Activated CD8-positive, alpha-beta memory T cell treated with anti-CD3 and anti-CD28 coated beads for 1 hour (primary cell): ENCODE measurements at places on chromosomes 2 and 18.

DNA sequence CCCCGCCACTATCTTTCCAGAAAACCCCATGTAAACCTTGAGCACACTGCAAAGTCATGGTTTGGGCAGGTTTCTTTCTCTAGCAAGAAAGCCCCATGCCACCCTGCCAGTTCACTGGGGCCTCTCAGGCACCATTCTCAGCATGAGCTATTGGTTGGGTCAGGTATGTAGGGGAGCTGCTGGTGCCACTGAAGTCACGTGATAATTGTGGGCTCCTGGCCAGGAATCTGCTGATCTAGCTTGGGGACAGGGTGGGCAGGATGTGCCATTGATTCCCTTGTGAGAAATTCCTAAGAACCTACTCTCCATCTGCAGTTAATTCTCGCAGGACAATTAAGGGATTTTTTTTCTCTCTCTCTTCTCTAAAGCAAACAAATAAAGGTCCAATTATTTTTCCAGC is 26.5 kb upstream of the HNMT start:
- DNase-seq: no peak

DNA sequence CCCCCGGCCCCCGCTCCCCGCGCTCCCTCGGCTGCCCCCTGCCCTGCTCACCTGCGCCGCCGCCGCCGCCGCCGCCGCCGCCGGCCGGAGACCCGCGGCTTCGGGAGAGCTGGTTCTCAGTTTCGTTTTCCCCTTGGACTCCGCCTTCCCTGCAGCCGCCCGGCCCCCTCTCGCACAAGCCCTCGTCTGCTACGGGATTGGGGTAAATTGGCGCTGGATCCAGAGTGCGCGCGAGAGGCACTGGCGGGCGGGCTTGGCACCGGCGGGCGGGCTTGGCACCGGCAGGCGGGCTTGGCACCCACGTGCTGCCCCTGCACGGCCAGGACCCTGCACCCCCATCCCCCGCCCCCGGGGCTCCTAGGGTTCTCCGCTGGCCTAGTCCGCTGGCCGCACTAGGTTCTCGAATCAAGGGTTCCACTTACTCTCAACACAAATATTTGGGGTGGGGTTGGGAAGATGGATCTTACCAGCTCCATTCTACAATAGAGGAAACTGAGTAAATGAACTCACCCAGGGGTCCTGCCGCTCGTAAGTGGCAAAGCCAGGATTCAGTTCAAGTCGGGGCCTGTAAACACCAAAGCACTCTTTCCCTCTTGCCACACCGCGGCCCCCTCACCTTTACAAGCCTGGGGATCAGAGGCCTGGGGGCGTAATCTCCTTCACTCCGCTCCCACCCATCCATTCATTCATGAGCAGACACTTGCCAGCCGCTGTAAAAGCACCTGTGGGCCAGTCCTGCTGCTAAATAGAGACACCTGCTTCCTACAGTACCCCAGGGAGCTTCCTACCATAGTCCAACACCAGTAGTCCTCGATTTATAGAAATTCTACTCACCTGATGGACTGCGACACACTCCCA is at the start of gene EIF2AK2:
TSS of gene EIF2AK2 (minus strand) at position 124 of the 858 bp plus-strand sequence. CDS start 9,174 bp downstream, outside the sequence.
- DNase-seq: peak; percentile 51

DNA sequence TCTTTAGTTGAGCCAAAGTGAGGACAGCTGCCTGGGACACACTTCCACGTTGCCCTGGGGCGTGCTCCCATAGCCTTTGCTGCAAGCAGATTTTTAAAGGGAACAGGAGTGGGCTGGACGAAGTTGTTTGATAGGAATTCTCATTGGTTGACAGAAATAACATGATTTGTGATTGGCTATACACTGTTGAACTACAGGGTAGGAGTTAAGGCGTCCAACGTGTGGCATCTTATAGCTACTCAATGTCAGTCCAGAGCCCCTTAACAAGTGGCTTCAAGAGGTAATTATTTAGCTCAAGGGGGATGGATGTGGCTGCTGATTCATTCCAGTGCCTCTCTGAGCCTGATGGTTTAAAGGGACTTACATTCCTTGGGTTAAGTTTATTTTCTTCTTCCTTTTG is 65.5 kb downstream of the ACAA2 start:
- DNase-seq: no peak

DNA sequence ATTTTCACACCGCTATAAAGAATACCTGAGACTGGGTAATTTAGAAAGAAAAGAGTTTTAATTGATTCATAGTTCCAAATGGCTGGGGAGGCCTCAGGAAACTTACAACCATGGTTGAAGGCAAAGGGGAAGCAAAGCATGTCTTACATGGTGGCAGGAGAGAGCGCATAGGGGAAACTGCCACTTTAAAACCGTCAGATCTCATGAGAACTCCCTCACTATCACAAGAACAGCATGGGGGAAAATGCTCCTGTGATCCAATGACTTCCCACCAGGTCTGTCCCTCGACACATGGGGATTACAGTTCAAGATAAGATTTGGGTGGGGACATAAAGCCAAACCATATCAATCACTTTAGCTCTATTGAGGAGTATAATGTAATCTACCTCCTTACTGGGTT is 53.5 kb downstream of the ABCB11 start:
- no peak for DNase-seq

DNA sequence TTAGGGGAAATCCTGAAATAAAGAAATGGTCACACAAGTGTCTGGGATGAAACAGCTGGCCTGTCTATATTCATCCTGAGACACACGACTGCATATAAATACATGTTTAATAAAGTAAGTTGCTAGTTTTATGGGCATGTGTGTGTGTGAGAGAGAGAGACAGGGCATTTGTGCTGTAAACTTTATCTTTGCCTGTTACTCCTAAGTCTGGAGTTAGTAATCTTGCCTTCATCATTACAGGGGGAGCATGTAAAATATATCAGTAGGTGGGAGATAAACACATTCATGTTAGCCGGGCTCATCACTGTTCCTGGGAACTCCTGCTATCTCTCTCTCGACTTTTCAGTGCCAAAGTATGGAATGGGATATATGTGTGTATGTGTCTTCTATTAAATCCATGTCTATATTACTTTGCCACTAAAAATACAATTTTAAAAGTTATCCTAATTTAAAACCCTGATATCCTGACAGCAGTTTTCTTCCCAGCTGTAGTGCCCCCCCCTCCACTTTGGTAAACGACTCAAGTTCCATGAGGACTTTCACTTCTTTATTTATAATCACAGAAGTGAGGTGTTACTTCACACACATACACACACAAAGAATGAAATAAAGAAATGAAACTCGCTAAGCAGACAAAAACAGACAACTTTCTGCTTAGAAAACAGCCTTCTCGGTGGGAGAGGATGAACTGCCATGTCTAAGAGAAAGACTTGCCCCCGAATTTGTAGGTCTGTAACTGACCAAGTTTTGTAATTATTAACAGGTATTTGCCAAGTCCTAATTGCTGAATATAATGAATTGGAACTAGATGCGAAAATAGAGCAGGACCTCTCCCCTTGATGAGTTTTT is 947 bp downstream of the ZEB2 start:
- no peak for DNase-seq

GRCh38 chr2:70115646-70116442 is 28.6 kb downstream of the PCBP1 start:
- no peak for DNase-seq

DNA sequence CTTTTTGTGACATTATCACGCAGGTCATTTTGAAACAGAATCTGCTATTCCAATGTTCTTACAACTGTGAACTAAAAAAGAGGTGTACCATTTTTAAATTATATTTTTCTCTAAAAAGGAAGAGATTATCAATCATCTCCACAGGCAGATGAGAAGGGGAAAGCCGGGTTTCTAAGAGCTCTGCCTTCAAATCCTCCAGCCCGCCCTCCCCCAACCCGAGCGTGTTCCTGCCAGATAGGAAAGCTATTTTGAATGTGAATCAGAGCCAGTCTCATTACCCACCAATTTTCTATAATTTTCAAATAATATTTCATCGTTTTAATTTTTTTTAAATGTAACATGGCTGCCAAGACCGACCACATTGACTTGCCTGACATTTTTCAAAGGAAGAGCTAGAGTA is 65.9 kb downstream of the KCNF1 start:
- DNase-seq: no peak

GRCh38 chr2:131046918-131047652 is 46.2 kb downstream of the FAM168B start:
- DNase-seq: no peak

DNA sequence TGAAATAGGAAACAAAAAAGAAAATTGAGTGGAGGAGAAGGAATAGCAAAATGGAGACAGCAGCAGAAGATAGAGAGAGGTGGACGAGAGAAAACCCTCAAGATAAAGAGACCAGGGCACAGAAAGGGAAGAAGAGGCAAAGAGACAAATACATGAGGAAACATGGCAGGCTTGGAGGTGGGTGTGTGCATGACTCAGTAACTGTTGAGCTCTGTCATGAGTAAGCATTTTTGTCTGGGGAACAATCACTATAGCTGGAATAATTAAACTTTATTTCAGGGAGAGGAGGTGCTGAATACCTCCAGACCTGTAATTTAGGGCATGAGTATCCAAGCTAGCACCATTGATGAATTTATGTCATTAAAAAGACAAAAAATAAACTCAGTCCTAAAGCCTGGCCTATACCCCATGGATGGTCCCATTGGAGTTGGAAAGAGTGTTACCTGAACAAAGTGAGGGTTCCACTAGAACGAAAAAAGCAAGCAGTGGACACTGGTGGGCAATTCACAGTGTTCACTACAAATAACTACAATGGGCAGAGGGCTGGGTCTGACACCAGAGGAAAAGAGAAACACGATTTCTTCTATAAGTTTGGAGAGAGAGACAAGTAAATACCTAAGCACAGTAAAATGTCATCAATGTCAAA is 145.5 kb downstream of the ADCYAP1 start:
- no peak for DNase-seq

- no peak for DNase-seq
These were observed 371.5 kb downstream of the LNPK start for GRCh38 chr2:175630280-175631244.

GRCh38 chr2:119085613-119086012 is 72.9 kb downstream of the C1QL2 start:
- no peak for DNase-seq

DNA sequence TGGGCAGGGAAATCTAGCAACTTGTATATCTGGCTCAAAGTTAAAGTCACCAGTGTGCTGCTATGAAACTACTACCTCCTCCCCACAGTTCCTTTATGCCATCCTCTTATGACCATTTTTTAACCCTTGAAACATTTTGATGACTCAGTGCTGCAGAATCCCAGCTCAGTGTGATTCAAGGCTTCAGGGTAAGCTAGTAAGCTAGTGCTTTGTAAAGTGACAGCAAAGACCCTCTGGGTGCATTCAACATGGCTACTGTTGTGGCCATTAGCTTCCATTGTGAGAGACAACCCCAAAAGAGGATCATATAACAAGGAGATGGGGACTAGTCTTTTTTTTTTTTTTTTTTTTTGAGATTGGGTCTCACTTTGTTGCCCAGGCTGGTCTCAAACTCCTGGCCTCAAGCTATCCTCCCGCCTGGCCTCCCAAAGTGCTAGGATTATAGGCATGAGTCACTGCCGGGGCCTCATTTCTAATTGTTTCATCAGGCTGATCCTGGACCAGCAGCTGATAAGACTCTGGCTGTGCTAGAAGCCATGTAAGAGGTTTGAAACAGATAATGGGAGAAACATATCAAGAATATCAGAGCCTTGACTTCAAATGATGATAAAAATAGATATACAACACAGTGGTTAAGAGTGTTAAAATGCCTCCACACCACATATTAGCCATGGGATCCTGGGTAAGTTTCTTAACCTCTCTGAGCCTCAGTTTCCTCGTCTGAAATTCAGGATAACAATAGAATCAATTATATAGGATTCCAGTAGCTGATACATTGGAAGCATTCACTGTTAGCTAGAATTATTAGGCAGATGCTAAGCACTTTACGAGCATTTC is 65.7 kb upstream of the RTN4 start:
- DNase-seq: no peak

DNA sequence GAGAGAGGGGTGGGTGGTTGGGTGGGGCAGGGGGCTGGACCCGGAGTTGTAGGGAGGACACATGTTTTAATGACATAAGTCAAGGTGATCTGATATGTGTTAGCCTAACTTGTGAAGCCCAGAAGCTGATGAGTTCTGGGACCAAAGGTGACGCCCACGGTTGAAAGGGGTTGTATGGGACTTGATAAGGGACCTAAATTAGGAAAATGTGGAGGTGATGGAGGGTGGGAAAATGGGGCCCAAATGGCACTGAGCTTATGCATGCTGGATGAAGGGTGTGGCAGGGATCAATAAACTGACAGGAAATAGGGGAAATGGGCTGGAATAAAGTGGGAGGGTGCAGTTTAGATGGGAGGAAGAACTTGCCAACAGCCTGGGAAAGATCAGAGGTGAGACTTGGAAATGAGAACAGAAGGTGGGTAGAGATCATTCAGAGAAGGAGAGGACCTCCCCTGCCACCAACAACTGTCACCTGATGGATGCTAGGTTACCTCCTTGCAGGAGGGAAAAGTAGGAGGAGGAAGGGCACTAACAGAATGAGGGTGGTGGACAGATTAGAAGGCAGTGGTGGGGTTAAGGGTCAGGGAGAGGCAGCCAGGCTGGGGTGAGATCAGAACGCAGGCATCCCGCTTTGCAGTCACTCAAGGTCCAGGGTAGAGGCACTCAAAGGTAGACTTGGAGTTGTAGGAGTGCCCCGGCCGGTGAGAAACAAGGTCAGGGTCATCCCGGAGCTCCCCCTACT is 15.3 kb downstream of the WNT10A start:
- no peak for DNase-seq

- no peak for DNase-seq
These were observed 70.6 kb downstream of the RPE start for GRCh38 chr2:210072922-210073509.

- no peak for DNase-seq
These were observed 1.9 kb downstream of the TTL start for GRCh38 chr2:112483831-112484230.

GRCh38 chr2:128903637-128904036 is 585.0 kb upstream of the HS6ST1 start:
- DNase-seq: no peak

DNA sequence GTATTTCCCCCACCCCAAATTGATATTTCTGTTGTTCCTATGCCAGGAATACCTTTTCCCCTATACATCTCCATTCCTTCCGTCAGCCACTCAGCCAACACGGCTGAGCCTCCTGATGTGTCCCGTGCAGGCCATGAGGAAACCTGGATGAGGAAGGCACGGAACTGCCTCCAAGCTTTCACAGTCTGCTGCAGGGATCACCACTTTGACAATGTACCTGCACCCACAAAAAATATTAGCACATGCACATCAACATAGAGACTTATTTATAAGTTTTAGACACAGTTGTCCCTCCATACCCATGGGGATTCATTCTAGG is 101.4 kb upstream of the PPP1CB start:
- no peak for DNase-seq

GRCh38 chr2:173881461-173881860 is 83.7 kb downstream of the SP3 start:
- no peak for DNase-seq

GRCh38 chr2:47221039-47221438 is 65.9 kb upstream of the STPG4 start:
- no peak for DNase-seq

DNA sequence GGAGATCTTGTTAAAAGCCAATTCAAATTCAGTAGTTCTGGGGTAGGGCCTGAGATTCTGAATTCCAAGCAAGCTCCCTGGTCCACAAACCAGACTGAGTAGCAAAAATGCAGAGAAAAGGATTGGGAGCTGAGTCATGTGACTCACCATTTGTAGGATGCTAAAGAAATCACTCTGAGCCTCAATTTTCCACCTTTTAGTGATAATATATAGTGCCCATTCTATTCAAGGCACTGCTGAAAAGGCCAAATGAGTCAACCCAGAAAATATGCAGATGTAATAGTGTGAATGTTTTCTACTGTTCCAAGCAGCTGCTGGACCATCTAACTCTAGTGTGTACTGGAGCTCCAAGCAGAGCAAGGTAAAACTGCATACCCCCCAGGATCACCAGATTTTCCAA is 47.2 kb downstream of the SLC14A2 start:
- no peak for DNase-seq

- DNase-seq: no peak
These were observed 81.7 kb downstream of the COL4A4 start for GRCh38 chr2:227082286-227082685.
